ELR (cell line): ENCODE measurements at places on chromosomes 5 and 9.

DNA sequence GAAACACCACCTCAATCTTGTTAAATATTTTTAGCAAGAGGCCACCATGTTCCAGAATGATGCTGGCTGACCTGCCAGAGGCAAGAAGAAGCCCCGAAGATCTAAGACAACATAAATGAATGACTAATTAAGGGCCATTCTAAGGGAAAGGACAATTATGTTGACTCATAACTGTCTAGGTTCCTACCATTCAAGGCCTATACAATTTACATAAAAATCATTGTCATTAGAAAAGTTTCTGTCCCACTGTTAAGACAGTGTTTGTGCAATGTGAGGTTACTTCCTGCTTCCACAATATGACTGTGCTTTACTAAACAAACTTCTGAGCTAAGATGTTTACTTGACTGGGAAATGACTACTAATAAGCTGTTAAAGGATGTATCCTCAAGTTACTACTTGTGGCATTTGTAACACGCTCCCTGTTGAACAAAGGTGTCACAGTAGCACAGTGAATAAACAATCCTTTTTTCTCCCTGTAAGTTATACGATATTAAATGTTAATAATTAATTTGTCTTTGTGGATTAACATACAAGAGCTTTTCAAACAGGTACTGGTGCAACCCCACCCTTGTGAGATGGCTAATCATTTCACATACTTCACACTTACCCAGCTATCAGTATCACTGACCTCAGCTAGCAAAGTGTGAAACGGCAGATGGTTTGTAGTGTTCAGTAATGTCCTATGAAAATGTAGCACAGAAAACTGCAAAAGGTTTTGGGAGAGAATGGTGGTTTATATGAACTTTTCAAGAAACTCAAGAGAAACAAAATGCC is 195.8 kb downstream of the EFNA5 start:
- DNase-seq, result peak; percentile 62

DNA sequence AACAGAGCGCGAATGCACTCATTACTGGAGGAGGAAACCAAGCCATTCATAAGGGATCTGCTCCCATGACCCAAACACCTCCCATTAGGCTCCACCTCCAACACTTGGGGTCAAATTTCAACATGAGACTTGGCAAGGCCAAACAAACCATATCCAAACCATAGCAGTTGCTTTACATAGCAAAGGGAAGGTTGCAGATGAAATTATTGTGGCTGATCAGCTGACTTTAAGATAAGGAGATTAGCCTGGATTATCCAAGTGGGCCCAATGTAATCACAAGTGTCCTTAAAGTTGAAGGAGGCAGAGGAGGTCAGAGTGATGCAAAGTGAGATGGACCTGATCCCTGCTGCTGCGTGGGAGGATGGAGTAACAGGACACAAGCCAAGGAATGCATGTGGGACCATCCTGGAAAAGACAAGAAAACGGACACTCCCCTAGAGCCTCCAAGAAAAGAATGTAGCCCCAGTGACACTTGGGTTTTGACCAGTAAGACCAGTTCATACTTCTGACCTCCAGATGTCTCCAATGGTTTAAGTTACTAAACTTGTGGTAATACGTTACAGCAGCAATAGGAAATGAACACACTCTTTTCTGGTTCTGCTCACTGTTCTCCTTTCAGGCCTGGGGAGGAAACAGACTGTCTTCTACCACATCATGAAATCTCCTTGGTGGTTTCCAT is 167.3 kb downstream of the GNAQ start:
- no peak for DNase-seq

GRCh38 chr5:132495667-132496190 is 5.2 kb upstream of the IRF1 start:
- peak; percentile 89 for DNase-seq

DNA sequence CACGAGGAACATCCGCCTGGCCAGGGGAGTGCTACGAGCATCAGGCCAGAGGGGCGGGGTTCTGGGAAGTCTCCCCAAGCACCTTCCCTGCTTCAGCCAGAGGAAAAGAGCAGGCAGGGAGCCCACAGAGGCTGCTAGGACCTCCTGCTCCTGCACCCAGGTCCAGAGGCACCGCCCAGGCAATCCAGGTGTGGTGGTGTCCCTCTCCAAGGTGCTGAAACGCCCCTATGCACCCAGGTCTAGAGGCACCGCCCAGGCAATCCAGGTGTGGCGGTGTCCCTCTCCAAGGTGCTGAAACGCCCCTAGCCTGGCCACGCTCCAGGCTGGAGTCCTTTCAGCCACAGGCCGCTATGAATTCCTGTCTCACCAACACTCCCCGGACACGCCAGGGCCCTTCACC is 10.7 kb upstream of the UBAC1 start:
- DNase-seq, result no peak

DNA sequence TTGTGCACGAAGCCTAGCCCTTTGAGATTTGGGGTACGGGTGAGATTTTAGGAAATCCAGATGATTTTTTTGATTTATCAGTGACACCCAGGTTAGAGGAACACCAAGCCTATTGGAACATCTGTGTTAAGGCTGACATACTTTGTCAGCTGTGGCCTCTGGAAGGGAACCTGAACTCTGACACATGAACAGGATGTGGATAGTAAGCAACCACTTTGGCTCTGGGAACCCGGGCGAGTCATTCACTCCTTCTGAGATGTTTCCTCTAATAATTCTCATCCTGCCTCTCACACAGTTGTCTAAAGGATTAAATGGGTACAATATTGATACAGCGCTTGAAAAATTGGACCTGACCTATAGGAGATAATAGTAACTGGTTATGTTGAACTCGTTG is 67.8 kb downstream of the FGF1 start:
- peak; percentile 93 for DNase-seq

DNA sequence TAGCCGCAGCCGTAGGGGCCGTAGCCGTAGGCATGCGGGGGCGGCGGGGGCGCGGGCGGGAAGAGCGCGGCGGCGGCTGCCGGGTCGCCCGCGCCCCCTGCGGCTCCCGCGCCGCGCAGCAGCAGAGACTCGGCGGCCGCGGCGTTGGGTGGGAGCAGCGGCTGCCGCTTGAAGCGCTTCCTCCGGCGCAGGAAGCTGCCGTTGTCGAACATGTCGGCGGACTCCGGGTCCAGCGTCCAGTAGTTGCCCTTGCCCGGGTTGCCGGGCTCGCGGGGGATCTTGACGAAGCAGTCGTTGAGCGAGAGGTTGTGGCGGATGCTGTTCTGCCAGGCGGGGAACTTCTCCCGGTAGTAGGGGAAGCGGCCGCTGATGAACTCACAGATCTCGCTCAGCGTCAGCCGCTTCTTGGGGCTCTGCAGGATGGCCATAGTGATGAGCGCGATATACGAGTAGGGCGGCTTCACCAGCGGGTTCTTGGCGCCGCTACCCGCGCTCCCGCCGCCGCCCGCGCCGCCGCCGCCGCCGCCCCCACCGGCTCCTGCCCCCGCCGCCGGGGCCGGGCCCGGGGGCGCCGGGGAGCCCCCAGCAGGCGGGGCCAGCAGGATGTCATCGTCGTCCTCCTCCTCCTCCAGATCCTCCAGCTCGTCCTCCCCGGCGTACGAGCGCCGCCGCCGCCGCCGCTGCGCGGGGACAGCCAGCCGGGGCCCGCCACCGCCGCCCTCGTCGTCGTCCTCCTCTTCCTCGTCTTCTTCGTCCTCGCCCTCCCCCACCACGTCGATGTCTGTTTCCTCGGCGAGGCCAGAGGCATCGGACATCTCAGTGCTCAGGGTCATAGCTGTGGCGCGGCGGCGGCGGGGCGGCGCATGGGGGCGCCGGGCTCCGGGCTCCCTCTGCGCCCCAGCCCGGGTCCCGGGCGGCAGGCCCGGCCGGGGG is 781 bp downstream of the FOXD1 start:
- DNase-seq, result peak; percentile 74

DNA sequence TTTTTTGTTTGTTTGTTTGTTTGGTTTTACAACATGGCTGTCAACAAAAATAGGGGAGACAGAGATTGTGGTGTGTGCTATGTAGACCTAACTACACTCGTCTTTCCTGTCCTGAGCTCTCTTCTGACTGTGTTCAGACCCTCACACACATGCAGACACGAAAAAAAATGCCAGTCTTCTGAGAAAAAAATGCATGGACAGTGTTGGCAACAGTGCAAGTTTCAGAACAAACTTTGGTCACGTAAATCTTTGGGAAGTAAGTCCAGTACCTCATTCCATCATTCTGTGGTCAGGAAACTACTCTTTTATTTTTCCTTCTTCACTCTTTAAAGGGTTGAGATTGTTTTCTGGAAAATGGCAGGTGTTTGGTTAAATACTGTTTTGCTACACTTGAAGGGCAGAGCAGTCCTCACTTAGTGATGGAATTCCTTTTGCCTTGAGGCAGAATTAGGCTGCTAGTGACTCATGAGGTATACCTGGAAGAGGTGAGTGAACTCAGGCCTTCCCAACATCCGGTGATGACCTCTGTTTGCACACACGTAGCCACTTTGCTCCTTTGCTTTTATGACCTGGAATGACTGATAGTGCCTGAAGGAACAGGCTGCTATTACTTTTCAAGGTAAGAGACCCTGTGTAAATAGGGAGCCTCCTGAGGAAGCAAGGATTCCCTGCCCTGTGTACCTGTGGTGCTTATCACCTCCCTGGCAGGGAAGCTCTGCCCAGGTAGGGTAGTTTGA is 81.6 kb upstream of the TNFAIP8 start:
- peak; percentile 34 for DNase-seq

DNA sequence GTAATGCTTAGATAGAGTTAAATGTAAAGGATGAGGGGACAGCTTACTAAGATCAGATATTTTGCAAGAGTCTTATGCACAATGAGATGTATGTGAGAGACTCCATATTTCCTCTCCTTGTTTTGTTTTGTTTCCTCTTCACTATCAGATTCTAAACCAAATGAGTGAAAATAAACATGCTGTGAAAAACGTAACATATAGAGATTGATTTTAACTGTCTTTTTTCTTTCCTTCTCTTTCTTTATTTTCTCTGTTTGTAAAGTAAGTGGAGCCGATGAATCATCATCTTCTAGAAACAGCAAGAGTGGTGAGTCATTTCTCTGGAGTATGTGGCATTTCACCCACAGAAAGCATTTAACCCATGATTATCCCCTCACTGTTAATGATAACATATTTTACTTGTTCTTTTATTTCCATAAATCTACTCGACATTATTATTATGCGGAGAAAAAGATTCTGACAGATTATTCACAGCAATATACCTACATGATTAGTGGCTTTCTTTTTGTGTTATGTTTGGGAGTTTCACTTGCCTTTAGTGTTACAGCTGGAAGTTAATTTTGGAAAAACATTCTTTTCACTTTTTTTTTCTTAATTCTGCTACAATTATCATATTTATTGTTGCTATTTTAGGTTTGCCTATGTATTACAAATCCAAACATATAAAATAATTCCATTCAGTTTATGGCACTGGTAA is 2.1 kb upstream of the ANXA1 start:
- peak; percentile 96 for DNase-seq

GRCh38 chr9:35073279-35073612 is 821 bp upstream of the VCP start:
- peak; percentile 29 for DNase-seq

DNA sequence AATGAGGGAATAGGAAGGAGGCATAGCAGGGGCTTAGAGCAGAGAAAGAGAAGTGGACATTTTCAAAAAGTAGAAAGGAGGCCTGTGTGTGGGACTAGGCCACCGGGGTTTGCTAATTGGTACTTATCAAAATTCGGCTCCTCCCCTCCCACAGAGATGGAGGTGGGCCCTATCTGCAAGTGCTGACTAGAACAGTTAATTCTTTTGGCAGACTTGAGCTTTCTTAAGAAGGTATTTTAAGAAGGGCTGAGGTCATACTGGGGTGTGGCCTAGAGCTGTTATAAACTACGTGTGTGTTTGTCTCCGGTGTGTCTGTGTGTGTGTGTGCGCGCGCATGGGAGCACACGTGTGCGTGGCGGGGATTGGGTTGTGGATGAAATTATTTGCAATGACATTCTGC is 1086.5 kb downstream of the EFNA5 start:
- DNase-seq, result peak; percentile 4

GRCh38 chr5:172412724-172413286 is 41.5 kb downstream of the SH3PXD2B start:
- peak; percentile 95 for DNase-seq

DNA sequence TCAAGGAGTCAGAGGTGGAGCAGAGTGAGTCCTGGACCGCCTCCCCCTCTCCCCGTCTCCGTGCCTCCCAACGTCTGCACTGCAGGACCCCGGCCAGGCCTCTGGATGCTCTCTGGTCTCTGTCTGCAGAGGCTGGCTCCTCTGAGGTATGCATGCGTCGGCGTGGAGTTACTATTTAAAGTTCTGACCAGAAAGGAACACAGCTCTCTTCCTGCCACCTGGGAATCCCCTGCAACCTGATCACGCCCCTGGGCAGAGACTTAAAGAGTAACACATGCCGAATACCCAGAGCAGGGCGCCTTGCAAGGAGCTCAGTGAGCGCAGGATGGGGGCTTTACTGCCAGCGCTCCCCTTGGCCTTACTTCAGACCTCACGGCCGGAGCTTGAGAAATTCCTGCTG is 16.0 kb downstream of the ANXA6 start:
- no peak for DNase-seq

- no peak for DNase-seq
Observed at GRCh38 chr5:97165726-97166125, 17.3 kb downstream of the RIOK2 start.

DNA sequence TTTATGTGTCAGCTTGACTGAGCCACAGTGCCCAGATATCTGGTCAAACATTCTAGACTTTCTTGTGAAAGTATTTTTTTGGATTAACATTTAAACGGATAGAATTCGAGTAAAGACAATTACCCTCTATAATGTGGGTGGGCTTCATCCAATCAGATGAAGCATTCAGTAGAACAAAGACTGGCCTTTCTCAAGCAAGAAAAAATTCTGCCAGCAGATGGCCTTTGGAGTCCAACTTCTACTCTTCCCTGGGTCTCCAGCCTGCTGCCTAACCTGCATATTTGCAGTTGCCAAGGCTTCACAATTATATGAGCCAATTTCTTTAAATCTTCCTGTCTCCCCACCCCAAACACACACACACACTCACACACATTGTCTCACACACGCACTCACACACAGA is 86.4 kb downstream of the MED10 start:
- DNase-seq, result peak; percentile 22

GRCh38 chr5:126864042-126864688 is 87.2 kb downstream of the LMNB1 start:
- no peak for DNase-seq

DNA sequence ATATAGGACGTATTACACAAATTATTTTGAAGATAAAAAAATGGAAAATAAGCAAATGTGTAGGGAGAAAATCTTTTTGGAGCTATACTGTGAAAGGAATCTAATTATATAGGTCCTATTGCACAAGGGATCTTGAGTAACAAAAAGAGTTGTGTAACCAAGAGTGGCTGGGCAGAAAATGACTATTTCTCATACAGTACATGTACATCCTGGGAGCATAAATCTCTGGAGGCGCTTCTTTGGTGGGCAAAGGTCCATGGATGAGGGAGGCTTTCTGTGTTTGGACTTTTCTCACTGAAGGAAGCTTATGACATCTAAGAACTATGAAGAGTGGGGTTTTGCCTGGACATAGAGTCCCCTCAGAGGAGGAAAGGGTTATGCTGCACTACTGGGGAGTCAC is 29.8 kb downstream of the ANKS6 start:
- no peak for DNase-seq

GRCh38 chr9:93096811-93097382 is 880 bp downstream of the CARD19 start:
- no peak for DNase-seq

- DNase-seq, result no peak
Observed at GRCh38 chr9:33913541-33913940, 96.6 kb downstream of the UBE2R2 start.
